ENCODE measurements at places on chromosomes 12 and 14.

DNA sequence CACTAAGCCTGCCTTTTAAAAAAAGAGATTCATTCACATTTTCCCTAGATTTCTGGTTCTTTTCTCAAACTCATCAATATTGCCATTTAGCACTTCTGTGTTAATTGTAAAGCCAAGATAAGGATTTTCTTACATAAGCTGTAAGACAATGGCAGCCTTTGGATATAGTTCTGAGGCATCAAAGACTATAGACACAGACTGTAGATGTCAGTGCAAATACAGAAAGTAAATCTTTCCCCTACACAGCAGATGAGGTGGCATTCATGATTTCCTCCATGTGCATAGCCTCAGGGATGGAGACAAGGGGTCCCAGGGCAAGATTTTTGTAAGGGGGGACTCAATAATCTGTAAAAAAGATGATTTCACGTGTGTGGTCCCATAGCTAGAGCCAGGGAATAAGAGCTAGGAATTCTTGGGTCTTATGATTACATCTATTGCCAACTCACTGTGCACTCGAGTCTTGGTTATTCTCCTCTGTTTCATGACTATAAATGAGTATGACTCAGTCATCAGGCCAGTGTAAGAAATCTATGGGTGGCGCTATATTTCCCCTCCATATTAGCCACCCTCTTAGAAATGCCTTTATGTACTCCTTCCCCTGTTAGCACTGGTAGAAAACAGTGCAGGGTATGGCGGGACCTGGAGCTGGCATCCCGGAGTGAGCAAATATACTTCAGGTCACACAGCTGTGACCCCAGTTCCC, 207.5 kb downstream of the EXOC5 start:
- no peak for DNase-seq

GRCh38 chr12:16003460-16003859, 92.3 kb downstream of the DERA start:
- no peak for DNase-seq

DNA sequence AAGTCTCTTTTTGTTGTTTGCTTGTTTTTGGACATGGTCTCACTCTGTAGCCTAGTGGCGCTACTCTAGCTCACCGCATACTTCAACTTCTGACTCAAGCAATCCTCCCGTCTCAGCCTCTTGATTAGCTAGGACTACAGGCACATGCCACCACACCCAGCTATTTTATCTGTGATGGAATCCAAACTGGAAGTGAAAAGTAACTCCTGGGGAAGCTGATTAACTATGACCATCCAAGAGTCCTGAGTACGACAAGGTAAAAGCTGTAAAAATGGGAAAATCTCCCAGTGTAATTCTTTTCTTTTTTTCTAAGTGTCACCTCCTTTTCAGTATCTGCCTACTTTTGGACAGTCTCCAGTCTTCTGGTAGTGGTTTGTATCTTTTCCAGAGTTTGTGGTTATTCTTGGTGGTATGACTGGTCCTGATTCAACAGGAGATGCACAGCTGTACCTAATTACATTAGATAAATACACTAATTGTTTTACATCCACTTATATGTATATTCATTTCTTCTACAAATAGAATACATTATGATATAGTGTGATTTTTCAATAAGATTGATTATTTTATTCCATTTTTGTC, 97.8 kb downstream of the SLC6A15 start:
- no peak for DNase-seq

DNA sequence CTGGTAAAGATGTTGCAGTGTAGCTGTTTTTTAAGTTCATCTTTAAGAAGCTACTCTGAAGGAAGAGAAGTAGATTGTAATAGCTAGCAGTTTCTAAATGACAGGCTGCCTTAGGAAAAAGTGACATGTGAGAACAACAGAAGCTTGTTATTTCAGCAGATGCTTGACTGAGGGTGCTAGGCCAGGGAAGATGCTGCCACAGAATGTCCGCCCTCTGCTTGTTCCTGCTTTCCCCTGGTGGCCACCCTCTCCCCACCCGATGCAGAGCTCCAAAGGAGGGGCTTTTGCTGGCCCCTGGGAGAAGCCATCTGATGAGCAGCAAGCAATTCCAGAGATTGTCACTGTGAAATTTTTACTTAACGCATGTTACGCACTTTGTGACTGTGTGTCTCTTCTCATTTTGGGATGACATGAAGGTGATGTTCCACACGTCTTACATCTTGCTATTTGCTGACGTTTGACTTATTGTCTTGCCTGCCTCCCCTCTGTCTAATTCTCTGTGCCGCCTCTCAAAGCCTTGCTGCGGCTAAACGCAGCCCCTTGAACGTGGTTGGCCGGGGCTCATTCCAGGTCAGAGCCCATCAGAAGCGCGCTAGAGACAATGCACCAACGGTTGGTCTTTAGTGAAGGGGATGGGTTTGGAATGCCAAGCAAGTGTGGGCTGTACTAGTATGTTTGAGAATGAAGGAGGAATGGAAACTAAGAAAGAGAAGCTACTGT, 44.8 kb downstream of the WDR20 start:
- no peak for DNase-seq

DNA sequence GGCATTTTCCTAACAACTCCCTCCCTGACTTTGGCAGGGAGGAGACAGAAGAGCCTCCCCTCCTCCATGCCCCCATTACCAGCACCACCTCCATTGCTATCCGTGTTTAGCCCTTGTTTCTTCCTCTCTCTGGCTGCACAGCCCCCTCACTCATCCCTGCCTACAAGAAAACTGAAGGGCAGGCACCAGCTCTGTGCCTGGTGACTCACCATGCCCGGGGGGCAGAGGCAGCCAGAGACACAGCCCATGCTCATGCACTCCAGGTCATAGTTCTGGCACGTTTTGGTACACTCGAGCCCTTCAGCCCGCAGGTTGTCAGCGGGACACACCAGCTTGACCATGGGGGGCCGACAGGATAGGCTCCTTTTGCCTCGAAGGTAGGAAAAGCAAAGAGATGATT, 80.4 kb downstream of the VWF start:
- DNase-seq = no peak

DNA sequence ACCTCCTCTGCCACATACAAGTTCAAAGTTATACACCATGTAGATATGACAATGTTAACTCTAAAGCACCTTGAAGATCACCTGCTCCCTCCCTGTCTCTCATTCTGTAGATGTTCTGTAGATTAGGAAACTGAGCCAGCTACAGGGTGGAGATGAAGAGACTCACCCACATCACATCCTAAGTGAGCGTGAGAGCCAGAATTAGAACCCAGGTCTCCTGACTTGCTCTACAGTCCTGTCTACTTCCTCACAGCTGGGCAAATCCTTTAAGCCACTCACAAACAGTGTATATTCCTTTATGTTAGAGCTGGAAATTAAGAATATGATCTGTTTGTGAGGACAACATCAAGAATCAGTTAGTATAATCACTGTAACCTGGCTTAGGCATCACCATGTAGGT, 1.8 kb downstream of the APPL2 start:
- DNase-seq = no peak

- no peak for DNase-seq
Measured at GRCh38 chr14:65371784-65372183, 40.7 kb upstream of the FUT8 start.

DNA sequence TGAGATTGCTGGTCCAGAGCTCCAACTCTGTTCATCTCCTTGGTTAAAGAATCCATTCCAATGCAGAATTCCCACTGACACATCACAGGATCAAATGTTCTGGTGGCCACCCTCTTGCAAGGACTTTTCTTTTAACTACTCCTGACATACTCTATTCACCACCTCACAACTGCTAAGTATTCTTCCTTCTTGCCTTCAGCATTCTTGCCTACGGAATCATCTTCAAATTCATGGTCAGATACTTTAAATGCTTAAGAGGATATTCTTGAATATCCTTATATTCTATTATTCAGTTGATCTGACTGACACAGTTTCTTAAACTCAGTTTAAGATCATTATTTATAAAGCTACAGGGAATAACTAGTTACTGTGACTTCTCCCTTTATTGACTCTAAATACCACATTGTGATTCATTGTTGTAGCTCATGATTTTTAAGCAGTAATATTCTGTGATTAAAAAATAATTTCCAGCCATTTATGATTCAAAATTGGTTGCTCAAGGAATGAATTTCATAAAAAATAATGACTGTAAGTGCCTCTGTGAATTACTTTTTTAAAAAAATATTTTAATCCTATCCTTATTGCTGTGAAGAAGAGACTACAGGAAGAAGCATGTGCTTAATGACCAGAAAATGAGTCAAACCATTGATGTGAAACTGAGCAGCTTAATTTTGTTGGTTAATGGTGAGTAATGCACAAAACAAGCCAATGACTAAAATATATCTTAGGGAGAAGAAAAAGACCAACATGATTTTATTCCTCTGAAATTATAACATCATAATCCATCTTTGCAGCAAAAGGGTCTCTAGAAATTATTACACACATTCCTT, 207.1 kb downstream of the PIK3C2G start:
- DNase-seq = no peak

DNA sequence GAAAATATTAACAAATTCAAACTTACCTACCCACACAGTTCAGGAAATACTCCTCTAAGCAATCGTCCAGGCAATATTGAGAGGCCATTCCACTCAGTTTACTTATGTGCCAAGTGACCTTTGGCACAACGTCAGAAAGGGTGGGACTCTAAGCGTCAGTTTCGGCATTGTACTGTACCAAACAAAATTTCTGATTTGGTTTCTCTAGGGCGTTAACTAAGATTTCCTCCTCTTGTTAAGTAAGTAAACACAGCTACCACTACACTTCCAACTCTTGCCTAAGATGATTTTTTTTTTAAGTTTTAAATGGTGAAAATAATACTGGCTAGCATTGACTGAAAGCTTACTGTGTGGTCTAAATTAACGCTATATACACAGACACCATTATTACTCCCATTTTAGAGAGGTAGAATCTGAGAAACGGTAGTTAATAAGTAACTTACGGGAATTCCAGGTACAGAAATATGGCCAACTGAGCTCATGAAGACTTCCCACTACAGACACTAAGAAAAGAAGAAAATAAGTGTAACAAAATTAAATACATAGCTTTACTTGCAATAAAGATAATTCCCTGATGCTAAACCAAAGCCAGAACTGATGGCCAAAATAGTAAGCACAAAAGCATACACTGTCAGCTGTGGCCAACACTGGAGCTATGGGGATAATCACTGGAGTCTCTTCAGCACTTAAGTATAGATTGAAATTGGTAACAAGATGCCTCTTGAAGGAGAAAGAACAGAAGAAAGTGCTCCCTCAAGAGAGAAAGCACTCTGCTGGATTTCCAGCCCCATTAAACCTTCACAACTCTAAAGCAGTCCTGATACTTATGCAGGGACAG, 76.1 kb downstream of the EPS8 start:
- no peak for DNase-seq

GRCh38 chr12:56234746-56235436, 5.0 kb downstream of the SLC39A5 start:
- DNase-seq = no peak

GRCh38 chr12:52175371-52176350, 16.2 kb downstream of the KRT80 start:
- DNase-seq = no peak

DNA sequence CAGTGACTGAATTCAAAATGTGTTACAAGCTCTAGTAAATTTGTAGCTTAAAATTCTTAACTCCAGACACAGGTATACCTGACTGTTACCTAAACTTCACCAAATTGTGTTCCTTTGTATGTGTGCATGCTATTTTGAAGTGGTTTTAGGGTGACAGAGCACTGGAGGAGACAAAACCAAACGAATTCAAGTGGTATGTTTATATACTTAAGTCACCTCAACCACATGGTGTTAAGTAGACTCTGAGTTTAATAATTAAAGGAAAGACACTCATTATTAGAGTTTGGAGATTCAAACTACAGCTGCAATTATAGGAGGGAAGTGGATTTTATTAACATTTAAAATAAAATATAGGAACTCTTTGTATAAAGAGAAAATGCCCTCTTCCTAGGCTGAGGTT, 84.3 kb downstream of the PLCZ1 start:
- no peak for DNase-seq

DNA sequence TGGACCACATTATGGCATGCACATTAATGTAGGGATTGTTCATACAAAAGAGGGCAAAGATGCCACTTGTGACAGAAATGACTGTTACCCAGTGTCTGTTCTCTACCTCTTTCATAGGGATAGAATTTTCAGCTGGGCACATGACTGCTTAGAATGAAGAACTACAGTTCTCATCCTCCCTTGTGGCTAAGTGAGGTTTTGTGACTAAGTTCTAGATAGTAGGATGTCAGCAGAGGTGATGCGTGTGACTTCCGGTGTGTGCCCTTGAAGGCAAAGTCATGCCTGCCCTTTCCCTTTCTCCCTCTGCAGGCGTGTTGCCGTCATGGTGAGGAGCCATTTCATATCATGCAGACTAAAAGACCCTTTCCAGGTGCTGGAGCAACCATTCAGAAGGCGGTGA, 99.3 kb downstream of the CACNA1C start:
- DNase-seq = no peak

- no peak for DNase-seq
Measured at GRCh38 chr12:51622564-51622963, 31.5 kb downstream of the SCN8A start.

GRCh38 chr12:7571257-7571656, 67.7 kb upstream of the CD163 start:
- no peak for DNase-seq

DNA sequence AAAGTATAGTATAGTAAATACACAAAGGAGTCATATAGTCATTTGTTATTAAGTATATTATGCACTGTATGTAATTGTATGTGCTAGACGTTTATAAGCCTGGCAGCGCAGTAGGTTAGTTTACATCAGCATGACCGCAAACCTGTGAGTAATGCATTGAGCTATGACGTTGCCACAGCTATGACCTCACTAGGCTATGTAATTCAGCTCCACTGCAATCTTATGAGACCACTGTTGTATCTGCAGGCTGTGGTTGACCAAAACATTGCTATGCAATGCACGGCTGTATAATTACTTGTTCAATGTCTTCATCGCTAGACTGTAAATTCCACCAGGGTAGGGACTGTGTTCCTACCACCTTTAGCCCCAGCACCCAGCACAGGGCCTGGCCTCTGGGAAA, 53.2 kb upstream of the VASH1 start:
- DNase-seq = no peak

- no peak for DNase-seq
Measured at GRCh38 chr12:53719649-53720048, 7.6 kb downstream of the CALCOCO1 start.

DNA sequence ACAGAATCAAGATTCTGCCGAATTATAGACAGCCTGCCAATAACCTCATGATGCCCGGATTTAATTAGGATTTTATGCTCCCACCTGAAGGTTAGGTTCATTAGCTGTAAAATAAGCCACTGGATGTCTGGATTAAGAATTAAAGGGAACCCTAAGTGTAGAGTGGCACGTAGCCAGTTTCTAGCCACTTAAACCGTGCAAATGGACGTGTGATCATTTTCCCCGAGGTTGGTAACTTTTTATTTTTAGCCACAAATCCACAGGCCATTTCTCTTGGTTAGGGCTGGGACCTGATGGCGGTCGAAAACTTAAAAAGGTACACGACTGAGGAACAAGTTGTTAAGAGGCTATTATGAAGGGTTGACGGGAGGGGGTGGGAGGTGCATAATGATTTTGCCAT, 127.3 kb upstream of the TMPO start:
- no peak for DNase-seq
